ENCODE measurements at places on chromosomes 3 and 15.

DNA sequence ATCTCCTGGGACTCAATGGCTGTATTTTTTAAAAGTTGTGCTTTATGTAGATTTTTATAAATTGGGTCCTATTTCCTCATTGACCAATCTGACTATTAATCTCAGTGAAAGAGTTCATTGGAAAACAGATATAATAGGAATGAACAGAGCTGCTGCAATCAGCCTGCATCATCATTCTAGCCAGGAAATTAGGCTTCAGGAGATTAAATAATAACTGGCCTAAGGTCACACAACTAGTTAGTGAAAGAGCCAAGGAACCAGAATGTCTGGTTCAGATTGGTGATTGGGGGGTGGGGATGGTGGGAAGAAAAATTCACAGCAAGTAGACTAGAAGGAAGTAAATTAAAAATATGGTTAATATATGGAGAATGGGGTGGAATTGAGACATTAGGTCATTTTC, 180.9 kb upstream of the ROPN1 start:
- no peak for DNase-seq

DNA sequence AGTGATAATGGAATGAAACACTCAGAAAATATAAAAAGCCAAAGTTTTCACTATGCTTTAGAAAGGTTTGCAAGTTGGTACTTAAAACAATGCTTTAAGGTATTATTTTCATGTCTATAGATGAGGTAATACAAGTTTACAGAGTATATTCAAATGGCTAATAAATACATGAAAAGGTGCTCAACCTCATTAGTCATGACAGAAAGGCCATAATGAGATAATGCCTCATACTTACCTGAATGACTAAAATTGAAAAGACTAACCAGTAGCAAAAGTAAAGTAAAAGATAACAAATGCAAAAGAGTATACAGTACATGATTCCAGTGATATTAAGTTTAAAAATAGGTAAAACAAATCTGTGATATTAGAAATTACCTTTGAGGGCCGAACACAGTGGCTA, 163.8 kb downstream of the SUCLG2 start:
- no peak for DNase-seq

GRCh38 chr3:152148579-152148978, 120.2 kb upstream of the MBNL1 start:
- no peak for DNase-seq

- DNase-seq: peak; percentile 10
Observed at GRCh38 chr3:120550546-120550945, 45.6 kb upstream of the NDUFB4 start.

- no peak for DNase-seq
Observed at GRCh38 chr15:41915255-41915994, 21.6 kb upstream of the SPTBN5 start.

DNA sequence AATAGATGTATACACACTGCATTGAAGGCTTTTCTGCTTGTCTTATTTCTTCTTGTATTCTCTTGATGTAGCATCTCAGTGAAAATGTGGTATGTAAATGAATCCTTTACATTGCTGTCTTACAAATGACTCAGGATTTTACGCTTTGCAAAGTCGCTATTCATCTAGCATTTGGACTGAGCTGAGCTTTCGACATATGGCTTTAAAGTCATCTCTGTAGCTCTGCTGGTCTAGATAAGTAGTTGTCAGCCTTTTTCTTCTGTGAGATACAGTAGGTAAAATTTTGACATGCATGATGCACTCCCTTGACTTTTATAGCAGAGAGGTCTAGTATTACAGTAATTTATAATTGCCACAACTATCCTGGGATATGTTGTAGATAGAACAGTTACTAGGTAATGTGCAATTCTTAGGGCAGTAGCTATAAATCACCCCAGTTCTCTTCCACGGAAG, 16.8 kb downstream of the MEF2A start:
- peak; percentile 60 for DNase-seq

DNA sequence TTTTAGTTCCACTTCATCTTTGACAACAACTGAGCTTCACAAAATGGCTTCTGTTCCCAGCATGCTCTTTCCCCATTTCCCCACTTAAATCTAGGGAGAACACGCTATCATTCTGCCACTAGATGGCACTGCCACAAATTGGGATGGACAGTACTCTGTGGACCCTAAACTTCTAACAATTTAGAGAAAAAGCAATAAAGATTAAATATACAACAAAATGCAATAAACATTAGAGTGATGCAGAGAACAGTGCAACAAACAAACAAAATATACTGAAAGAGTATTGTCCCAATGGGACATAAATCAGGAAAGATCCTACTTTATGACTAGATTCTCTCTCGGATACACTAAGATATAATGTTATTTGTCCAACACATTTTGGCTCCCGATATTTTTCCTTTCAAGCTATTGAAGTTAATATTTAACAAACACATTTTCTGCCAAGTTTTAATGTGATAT, 169.7 kb upstream of the TMCO5A start:
- peak; percentile 71 for DNase-seq
